ENCODE measurements at places on chromosomes 11 and 22.

GRCh38 chr11:30919389-30920152 lies 333.4 kb upstream of the MPPED2 start:
- no peak for DNase-seq

GRCh38 chr11:74417379-74417804 lies 19.2 kb upstream of the PGM2L1 start:
- DNase-seq = no peak

- peak; percentile 67 for DNase-seq
These were observed 750 bp upstream of the LARGE1 start for GRCh38 chr22:33920927-33921524.

- no peak for DNase-seq
These were observed 66.6 kb downstream of the MED15 start for GRCh38 chr22:20573833-20574615.

DNA sequence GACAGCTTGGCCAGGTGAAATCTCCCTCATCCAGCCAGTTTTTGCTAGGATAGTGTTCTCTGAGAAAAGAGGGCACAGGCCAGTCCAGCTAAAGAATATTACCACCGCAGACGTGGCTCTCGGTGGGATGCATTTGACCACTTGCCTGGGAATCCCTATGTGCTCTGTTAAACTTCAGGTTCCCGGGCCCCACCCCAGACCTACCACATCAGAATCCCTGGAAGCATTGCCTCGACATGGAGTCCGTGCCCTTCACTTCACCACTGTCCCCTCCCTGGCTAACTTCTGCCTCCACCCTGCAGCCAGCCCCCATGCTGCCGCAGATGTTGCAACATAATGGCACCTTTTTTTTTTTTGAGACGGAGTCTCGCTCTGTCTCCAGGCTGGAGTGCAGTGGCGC lies 56.9 kb upstream of the EMID1 start:
- DNase-seq = no peak

DNA sequence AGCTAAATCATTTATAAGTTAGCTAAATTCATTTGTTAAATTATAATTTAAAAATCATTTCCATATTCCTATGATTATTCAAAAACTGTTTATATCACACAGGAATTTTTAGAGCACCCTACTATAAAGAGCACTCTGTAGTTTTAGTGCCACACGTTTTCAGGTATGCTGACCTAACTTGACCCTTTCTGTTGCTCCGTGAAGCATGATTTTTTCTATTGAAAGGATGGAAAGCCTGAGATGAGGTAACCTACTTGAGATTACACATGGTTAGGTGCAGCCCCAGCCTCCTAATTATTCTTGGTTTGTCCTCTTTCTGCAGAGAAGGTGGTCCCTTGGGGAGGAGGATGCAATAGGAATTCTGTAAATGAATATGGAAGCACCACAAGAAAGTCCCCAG lies 72.6 kb downstream of the PPFIBP2 start:
- no peak for DNase-seq

DNA sequence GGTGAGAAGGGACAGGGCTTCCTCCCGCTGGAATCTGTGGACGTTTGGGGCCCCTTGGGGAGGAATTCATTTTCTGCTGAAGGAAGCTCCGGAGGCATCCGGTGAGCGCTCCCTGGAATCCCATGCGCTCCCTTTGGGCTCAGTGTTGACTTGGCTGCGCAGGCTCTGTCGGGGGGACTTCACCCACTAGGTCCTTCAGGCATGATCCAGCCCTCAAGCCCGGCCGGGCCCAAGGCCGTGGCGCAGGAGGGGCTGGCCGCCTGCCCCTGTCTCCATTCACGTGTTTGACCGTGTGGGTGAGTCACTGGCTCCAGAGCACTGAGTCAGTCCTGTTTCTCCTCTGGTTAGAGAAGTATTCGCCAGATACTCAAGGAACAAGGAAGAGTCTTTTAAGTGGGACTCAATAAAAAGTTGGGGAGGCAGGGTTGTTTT lies 1.4 kb downstream of the CTTN start:
- no peak for DNase-seq

DNA sequence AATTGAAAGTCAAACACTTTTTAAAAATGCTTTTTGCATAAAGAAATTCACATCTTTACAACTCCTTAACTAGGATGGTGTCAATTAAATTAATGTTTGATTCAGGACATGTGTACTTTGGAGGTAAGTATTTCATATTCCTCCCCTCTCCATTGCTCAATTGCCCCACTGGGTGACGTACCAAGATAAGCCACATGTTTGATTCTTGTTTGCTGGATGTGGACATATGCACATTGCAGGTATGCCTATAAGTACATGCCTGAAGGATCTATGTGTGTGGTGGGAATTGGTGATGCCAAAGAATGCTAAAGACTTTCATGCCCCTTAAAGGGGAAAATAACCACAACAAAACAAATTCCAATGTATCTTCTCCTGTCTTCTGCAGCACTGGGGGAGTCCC lies 5.8 kb downstream of the CD44 start:
- no peak for DNase-seq

DNA sequence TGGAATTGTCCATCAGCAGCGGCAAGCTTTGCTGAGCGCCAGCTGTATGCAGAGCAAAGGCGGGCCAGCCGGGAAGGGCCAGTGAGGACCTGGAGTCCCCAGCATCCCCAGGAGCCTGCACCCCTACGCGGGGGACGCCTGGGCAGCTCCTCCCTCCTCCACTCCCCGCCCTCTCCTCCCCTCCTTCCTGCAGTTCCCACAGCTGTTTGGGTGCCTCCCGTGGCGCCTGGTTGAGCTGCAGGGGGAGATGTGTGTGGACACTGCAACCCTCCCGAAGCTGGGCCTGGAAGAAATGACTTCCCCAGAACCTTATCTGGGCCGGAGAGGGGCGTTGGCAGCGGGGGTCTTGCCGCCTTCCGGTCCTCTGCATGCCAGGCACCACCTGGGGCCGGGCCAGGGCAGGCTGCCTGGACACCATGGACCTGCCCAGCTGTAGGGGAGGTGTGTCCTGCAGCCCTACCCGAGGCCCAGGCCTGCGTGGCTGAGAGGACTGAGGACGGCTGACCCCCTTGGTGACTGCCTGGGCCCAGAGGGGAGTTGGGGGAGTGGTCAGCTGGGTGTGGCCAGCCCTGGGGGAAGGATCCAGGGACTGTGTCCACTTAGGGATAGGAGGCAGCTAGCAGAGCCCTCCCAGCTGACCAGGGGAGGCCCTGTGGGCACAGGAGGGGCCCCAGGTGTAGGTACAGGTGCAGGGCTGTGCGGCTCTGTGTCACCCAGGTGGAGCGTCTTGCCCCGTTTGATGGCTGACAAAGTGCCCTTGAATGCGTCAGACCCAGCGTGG lies 16.8 kb upstream of the MUC6 start:
- DNase-seq = no peak

- no peak for DNase-seq
These were observed 5.4 kb upstream of the LTBP3 start for GRCh38 chr11:65563601-65564000.

GRCh38 chr22:46738647-46739093 lies 618 bp upstream of the CERK start:
- no peak for DNase-seq

GRCh38 chr11:61901397-61901796 lies 10.1 kb upstream of the FADS3 start:
- no peak for DNase-seq

- no peak for DNase-seq
These were observed 82.4 kb upstream of the VPREB1 start for GRCh38 chr22:22161924-22162851.

GRCh38 chr11:94845622-94846021 lies 77.5 kb downstream of the AMOTL1 start:
- peak; percentile 26 for DNase-seq

Measured in NCI-H2081 (cell line).